H9 (cell line): ENCODE measurements at places on chromosomes 7 and 10.
A peak's percentile ranks its signal among the peaks of the same experiment; 100 is the strongest.

DNA sequence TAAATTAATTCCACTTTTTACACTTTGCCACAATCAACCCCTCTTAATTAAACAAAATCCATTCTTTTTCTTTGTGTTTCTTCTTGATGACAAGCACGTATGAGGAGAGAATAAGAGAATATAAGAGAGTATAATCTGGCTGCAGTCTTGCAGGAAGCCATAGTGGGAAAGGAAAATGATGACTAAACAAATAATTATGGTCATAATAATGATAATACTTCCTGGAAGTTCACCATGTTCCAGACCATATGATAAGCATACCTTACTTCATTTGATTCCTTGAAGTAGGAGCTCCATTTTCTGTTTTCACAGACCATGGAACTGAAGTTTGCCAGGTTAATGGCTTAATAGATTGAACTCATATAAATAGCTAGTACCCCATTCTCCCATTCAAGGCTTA, 237.8 kb downstream of the SEMA3D start:
- DNase-seq, result no peak

- DNase-seq, result peak; percentile 86
Observed at GRCh38 chr7:16420649-16421332, 547 bp downstream of the CRPPA start.

DNA sequence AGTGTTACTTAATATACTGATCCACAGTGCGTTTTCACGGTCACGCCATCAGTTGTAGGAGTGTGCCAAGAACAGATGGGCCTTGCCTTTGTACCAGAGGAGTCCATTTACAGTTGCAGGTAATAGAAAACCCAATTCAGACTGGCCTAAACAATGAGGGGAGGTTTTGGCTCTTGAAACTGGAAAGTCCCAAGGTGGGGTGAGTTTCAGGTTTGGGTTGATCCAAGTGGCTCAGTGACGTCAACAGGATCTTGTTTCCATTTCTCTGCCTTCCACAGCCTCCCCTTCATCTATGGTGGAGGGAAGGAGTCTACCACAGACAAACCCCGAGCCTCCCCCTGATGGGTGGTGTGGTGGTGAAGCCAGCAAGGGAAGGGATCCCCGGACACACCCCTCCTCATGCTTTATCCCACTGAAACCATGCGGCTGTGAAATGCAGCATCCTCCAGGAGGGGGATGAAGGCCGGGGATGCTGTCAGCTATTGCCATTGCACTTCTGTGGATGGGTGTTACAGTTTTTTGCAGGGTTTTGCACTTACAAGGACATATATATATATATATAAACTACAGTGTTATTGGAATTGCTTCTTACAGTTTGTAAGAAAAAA, 14.8 kb upstream of the SH2D4B start:
- DNase-seq, result no peak

DNA sequence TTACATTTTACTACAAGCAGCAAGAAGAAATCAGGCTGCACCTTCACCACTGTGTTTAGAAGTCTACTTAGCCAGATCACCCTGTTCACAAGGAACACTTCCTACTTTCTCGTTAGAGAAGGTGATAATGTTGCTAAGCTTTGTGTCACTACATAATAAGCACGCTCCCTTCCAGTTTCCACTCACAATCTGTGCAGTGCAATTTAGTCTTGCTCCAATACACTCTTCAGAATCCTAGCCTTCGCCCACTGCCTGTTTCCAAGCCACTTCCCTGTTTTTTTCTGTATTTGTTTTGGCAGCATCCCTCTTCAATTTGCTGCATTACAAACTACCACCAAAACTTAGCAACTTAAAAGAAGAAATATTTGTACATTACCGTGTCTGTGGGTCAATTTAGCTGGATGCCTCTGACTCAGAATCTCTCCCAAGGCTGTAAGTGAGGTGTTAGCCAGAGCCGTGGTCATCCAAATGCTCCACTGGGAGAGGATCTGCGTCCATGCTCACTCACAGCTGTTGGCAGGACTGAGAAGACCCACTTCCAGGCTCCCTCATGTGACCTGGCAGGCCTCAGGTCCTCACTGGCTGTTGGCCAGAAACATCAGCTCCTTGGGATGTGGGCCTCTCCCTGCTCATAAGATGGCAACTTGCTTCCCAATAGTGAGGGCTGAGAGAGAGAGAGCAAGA, 110.4 kb downstream of the PON1 start:
- no peak for DNase-seq

DNA sequence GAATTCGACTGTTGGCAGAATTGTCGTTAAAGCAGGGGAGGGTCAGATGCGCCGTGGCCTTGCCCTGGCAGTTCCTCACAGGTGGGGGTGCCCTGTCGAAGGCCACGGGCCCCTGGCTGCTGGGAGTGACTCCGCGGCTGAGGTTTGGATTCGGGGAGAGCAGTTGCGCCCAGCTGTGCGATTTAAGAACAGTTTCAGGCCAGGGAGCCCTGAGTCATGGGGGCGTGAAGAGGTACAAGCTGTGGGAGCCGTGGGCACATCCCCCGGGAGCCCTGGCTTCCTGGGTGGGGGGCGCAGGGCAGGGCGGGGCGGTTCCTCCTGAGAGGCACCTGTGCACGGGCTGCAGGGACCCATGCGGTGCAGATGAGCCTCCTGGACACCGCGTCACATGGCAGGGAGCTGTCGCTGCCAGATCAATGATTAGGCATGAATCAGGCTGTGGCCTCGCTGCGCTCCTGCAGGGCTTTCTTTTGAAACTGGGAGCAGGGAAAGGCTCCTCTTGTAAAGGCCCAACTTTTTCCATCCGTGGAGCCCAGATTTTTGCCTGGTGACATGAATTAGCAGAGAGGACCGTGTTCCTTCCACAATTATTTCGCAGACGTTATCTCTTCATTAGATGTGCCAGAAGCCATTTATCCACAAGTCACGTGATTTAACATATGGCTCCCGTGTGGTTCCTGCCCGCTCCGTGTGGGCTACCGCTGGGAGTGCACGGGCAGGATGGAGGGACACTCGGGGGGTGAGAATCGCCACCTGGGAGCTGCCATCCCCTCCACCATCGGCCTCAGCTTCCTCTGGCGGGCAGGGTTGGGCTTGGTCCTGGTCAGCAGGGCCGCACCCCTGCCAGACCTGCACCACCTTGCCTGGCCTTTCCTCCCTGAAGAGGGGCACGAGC, 918 bp downstream of the PWWP2B start:
- no peak for DNase-seq

DNA sequence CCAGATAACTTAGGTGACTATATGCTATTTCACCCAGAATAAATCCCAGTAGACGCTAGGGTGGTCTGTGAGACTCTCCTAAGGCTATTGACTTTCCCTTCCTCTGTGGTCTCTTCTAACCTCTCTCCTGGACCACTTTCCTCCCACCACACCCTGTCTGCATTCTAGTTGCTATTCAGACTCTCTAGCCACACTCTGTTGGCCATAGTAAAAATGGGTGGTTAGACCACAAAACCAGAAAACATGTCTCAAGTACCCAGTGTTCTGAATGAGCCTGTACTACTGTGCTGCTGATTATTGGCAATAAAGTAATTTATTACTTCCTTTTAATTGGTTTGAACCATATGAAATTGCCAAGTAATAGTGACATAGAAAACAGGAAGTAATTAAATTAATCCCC, 240.8 kb downstream of the KIF20B start:
- no peak for DNase-seq

GRCh38 chr10:70324339-70324861, 40.6 kb upstream of the NPFFR1 start:
- DNase-seq, result peak; percentile 60
